Caki2 (cell line): ENCODE measurements at places on chromosomes 7 and 10.

- DNase-seq: no peak
These were observed 1.9 kb downstream of the ACSL5 start for GRCh38 chr10:112375721-112376395.

DNA sequence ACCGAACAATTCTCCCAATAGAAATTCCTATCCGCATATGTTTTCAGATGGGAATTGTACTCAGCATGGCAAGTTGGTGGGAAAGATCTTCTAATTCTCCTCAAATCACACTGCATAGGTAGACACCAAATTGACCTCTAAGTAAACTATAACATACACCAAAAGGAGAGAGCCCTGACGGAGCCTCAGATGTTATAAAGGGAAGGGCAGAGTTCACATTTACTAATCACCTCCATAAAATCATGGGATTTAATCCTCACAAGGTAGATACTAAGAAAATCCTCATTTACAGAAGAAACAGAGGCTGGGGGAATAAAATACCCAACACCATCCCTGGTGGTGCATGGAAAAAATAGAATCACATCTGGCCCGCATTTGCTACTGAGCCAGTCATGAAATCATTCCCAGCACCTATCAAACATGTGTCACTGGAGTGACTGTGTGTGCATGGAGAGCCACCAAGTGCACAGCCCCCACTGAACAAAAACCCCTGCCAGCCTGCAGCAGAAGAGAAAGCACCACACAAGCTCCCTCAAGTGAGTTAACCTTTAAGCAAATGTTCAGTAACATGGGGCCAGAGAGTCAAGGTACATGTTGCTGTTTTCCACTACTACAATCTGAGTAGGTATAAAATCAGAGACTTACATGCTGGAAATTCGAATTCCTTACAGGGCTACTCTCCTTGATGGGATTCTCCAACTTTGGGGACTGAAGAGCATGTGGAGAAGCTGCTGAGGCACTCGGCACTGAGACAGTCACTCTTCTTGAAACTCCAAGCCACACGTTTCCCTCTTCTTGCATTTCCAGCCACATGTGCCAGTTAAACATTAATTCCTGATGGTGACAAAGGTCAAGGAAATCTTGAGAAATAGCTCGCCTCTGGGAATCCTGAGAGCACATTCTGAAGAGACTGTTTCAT is at the start of gene DDC:
TSS of gene DDC (minus strand) at position 766 of the 919 bp plus-strand sequence. CDS start 21,320 bp downstream, outside the sequence.
- peak; percentile 72 for DNase-seq

GRCh38 chr7:130476297-130477150 is 15.4 kb upstream of the MEST start:
- no peak for DNase-seq

GRCh38 chr7:139088268-139088667 is 21.3 kb downstream of the ZC3HAV1 start:
- no peak for DNase-seq

DNA sequence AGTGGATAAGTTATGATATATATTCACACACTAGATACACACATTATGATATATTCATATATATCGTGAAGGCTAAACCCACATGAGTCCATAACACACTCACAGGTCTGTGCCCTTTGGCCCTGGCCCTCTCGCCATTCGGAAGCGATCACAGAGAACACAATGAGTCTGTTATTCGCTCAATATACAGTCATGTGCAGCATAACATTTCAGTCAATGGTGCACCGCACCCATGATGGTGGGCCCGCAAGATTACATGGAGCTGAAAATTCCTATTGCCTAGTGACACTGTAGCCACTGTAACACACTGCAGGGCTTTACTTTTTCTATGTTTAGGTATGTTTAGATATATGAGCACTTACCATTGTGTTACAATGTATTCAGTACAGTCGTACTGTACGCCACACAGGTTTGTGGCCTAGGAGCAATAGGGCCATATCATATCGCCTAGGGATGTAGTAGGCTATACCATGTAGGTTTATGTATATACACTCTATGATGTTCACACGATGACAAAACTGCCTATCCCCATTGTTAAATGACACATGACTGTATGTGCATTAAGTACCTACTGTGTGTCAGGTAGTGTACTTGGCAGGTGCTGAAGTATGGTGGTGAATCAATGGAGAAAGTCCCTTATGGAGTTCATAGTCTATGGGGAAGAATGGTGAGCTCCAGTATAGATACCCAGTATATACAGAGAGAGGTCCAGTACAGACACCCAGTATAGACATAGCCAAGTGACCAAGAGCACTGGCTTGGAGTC is 198.8 kb upstream of the KLF14 start:
- DNase-seq: no peak

- DNase-seq: no peak
These were observed 34.4 kb downstream of the VSTM4 start for GRCh38 chr10:49080965-49081364.

- no peak for DNase-seq
These were observed 104.7 kb upstream of the DDC start for GRCh38 chr7:50669890-50670289.

GRCh38 chr7:27678617-27679260 is 16.1 kb upstream of the HIBADH start:
- peak; percentile 56 for DNase-seq

DNA sequence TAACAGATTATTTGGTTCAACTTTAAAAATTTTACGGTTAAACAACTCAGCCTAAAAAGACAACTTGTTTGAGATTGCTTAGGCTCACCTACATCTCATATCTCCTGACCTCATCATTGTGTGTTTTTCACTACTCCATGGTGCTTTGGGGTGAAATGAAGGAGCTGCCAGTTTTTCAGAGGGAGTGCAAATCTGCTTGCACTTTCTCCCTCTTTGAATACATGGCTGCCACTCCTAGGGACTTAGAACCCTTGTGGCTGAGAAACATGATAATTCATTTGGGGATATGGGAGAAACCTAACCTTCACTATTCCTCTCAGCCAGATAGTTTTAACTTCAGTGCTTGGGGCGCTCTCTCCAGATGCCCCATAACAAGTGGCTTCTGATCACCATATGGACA is 2.7 kb downstream of the CCSER2 start:
- DNase-seq: no peak

GRCh38 chr10:79282388-79282787 is 64.9 kb upstream of the PPIF start:
- no peak for DNase-seq

DNA sequence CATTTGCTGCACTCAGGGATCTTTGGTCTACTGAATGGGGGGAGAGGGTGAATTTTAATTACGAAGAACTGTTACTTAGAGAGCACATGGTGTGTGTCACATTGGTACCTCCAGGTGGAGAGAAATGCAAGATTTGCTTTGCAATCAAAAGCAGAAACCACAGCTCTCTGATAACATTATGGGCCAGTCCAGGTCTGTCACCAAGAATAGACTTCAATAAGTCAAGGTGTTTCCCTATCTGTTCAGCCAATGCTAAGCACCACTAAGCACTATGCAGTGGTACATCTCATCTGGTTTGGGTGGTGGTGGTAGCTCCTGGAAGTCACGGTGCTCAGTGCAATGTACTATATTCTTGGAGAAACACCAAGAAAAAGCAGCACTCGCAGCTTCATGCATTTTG is 119.6 kb upstream of the AFAP1L2 start:
- no peak for DNase-seq

GRCh38 chr10:13741438-13741837 is 154.7 kb downstream of the PRPF18 start:
- no peak for DNase-seq

DNA sequence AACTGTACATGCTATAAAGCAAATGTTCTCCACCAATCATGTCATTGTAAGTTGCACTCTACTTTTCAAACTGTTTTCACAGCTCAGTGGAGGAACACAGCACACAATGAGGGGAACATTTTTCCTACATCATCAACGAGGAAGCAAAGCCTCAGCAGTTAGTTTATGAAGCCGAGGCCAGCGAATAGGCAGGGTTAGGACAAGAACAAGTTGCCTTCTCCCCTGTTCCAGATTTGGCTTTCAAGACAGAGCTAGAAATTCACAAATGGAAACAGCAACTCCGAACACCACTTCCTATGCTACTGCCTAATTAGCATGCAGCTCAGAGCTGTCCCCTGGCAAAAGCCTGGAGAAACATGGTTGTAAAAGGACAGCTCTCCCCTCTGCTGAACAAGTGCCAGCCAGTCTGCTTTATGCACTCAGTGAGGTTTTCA is 19.8 kb downstream of the ITGB8 start:
- no peak for DNase-seq

- no peak for DNase-seq
These were observed 242.8 kb downstream of the GLI3 start for GRCh38 chr7:41994036-41994745.

- DNase-seq: no peak
These were observed 704 bp upstream of the ANTXRL start for GRCh38 chr10:46285966-46286620.

DNA sequence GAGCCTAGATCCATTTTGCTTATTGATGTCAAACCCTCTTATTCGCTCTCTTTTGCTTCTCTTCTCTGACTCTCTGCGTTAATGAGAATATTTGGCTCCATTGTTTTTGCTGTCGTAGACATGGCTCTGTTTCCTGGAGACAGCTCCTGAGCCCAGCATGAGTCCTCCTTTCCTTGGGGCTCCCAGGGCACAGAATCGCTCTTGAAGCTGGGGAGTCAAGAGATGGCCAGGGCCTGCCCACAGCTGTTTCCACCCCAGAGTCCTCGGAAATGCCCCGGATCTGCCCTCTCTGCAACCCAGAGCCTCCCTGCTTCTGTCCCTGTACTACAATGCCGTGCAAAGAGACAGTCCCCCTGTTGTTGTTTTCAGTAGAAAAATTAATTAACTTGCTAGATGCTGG is 566.7 kb upstream of the FOXK1 start:
- DNase-seq: no peak
